Hematopoietic multipotent progenitor cell treated with erythropoietin and hydrocortisone succinate and interleukin-3 and kit ligand, for 15 days (in vitro differentiated cells): ENCODE measurements at places on chromosomes 7 and 10.

DNA sequence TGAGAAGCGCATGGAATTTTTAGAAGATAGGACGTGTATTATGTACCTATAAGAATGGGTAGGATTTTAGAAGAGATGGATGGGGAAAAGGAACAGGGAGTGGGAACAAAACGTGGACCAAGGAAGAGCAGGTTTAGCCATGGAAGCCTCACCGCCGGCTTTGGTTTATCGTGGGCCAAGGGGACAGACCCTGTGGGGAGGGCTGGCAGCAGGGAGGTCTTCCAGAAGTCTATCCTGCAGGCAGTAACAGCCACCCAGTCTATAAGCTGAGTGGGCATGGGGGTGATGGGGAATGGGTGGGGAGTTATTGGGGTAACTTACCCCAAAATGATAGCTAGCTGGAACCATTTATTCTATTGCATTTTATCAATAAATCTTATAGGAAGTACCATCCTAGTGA, 44.9 kb downstream of the IKZF1 start:
- no peak for DNase-seq

DNA sequence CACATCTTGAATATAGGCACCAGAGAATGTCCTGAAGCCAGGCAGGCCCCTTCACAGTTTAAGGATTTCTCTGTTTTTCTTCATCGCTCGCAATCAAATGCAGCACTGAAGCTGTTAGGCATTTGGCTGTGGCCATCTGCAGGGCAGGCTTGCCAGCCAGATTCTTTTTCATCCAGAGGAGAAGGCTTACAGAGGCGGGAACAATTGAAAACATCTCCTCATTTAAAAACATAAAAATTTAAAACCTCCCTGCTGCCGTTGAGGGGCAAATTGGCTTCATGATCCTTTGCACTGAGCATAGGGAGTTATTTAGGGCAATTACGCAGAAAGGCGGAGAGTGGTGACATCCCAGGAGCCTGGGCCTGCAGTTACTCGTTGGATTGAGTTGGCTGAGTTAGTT, 500.0 kb downstream of the TYW1 start:
- no peak for DNase-seq

- no peak for DNase-seq
Measured at GRCh38 chr7:122577449-122578003, 121.4 kb downstream of the RNF133 start.

DNA sequence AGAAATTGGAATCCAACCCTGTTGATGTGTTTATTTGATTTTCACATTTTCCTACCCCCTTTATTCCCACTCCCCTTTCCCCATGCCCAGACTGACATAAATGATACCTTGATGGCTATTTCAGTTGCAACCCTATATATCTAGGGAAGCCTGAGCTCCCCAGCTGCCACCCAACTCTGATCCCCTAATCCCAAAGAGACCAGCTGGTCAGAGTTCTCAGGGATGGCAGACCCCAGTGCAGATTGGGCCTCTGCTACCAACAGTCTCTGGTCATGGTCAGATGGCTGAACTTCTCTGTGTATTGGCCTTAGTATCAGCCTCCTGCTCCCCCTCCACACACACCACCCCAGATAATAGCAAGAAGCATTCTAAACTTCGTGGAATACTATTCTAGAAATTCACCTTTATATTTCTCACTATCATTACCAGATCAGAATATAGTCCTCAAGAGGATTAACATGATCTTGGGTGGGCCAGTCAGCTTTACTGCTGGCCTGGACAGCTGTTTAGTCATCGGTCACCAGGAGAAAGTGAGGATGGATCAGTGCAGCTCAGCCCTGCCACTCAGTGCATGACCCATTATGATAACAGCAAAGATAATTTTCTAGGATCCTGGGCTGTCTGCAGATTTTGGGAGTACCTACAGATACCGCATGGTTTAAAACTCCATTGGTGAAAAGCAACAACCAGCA, 24.5 kb upstream of the BTRC start:
- no peak for DNase-seq

DNA sequence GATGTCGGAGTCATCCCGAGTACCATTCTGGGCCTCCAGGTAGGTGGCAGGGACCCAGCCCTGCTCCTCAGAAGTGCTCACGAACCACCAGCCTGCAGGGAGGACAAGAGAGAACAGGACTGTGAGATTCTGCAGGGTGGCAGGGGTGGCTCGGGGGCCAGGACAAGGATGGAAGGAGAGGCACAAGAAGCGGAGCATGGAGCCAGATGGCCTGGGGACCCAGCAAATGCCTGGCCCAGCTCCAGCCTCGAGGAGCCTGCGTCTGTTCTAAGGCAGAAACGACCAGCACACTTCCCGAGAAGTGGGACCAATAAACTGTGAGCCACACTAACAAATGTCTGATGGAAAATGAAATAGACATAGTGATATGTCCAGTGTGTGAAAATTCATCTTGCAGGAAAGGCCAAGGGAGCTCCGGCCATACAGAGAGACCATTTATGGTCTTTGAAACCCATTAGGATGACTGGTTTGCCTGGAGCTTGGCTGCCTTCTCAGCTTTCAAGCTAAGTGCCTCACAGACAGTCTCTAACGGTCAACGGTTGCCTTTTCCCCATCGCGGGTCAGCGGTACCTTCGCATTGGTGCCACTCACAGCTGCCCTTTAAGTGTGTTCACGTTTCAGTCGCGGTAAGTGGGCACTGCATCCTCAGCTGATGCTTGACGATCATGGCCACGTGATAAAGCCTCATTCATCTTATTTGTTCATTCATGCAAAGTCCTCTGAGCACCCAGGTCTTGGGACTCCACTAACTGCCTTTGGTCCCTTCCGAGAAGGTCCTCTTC, 133.8 kb downstream of the NEURL1 start:
- DNase-seq, result no peak

GRCh38 chr7:112634107-112634506, 153.3 kb downstream of the LSMEM1 start:
- no peak for DNase-seq

DNA sequence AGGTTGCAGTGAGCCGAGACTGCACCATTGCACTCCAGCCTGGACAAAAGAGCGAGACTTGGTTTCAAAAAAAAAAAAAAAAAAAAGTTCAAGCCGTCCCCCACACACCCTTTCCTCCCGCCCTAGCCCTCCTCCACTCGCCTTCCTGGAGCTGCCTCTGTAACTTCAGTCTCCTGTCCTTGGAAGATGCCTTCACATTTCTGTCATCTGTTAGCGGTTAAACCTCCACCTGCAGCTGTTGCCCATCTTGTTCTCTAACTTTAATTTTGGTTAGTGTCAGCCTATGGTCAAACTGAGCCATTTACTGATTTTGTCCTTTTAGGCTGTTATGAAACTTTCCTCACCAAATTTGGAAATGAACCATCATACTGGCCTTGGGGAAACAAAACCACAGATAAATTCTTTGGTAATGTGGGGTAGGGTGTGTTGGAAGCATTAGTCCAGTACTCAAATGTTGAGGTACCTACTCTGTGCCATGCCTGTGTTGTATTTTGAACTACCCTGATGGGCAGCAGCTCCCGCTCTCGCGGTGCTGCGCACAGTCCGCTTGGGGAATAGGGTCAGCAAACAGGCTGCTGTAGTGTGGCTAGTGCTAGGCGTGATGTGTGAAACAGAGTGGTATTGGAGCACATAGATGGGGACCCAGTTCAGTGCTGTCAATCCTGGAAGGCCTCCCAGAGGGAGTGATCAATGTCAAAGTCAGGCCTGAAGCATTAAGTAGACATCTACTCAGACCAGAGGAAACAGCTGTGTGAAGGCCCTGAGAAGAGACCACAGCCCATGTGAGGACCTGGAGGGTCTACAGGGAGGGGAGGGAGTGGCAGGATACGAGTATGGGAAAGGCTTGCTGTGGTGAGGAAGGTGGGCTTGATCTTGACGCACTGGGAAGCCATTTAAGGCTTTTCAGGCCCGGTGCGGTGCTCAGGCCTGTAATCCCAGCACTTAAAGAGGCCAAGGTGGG, 26.9 kb downstream of the SFXN4 start:
- DNase-seq, result no peak

DNA sequence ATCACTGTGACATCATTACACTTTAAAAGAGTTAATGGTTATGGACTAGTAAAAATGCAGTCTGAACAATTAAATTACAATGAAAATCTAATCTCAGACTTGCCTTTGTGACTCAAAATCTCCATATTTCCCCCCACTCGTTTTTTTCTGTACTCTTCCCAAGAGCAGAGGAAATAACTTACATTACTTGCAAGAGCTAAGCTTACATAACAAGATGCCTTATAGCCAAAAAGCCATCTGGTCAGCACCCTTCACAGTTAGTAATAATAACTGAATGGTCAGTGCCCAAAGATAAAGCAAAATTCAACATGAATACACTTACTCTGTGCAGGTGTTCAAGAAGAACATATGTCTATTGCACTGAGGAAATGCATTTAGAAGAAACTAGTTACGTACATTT, 1381.5 kb upstream of the CELF2 start:
- no peak for DNase-seq

- DNase-seq, result no peak
Measured at GRCh38 chr10:34906067-34906965, 91.2 kb upstream of the PARD3 start.

DNA sequence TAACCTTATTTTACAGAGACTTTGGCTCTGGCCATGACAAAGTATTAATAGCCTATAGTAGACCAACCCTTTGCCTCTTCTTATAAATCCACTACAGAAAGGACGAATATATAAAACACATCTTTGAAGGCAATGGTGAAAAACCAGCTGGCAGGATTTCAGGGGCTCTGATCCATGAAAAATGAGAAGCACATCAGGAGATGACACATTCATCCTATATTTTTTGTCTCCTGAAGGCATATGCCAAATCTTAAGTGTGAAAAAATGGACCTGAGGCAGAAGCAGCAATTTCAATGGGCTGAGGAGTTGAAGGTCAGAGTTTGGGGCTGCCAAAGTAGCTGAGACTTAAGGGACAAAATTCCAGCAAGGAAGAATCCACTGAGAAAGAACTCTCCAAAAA, 14.4 kb downstream of the RNF216 start:
- no peak for DNase-seq

DNA sequence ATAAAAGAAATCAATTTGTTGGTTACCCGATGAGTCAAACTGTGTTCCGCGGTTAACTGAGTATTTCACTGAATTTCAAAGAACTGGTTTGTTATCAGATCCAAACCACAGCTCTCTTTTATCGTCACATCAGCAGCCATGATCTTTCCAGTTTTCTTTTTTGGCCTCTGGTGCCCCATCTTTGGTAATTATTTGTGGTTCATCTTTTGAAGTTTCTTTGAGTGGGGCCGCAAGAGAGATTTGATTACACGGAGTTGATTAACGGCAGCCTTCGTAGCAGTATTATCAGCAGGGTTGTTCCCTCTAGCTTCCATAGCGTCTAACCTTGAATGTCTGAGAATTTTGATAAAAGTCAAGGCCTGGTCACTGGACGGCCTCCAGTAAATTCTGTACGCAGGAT, 154.9 kb upstream of the TNRC18 start:
- no peak for DNase-seq

DNA sequence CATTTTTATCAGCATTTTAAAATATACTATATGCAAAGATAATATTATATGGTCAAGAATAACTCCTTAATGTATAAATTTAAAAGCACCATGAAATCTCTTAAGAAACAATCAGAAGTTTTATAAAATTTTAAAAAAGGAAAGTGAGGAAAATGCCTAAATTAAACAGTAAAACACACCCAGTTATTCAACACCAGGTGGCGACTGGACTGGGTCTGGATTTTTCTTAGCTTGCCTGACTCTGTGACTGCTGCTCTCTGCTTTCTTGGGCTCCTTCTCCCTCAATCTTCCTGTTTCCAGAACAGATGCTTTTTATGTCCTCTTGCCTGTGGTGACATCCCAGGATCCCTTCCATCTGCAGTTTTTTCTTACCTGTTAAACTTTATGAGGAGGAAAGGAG, 200.3 kb downstream of the BICC1 start:
- DNase-seq, result no peak

GRCh38 chr7:80619741-80620140, 18.7 kb upstream of the CD36 start:
- DNase-seq, result no peak

DNA sequence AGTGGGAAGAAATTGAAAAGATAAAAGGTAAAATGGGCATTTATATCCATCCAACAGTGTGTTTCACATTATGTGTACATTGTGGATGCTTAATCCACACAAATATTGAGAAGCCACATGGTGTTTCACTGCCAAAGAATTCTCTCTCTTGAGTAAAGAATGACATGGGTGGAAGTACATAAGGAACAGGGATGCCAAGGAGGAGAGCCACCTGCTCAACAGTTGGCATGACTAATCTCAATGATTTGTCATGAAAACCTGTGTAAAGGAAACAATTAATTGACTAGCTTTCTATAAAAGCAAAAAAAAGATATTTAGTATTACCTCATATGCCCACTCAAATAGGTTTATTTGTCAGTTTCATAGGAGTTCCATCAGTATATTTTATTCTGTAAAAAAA, 43.1 kb downstream of the MAGI2 start:
- DNase-seq, result no peak

DNA sequence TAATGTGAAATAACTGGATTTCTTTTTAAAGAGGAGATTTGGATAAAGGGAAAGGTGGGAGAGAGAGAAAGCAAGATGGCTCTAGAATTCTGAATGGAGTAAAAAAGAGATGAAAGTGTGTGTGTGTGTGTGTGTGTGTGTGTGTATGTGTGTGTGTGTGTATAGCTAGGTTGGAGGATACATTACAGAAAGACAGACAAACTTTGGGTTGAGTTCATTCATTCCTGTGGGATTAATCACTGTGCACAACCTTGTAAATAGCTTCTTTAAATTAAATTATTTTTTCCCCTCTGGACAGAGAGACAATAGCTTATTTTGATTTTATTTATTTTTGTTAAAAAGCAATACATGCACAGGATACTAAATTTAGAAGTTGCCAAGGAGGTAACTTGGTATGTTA, 7.5 kb downstream of the ASB4 start:
- no peak for DNase-seq

- DNase-seq, result no peak
Measured at GRCh38 chr10:22483132-22483531, 137.8 kb downstream of the SPAG6 start.

GRCh38 chr7:75534727-75535307, 42.7 kb downstream of the SPDYE5 start:
- DNase-seq, result no peak

GRCh38 chr10:14162629-14163344, 167.9 kb downstream of the FRMD4A start:
- DNase-seq, result no peak

DNA sequence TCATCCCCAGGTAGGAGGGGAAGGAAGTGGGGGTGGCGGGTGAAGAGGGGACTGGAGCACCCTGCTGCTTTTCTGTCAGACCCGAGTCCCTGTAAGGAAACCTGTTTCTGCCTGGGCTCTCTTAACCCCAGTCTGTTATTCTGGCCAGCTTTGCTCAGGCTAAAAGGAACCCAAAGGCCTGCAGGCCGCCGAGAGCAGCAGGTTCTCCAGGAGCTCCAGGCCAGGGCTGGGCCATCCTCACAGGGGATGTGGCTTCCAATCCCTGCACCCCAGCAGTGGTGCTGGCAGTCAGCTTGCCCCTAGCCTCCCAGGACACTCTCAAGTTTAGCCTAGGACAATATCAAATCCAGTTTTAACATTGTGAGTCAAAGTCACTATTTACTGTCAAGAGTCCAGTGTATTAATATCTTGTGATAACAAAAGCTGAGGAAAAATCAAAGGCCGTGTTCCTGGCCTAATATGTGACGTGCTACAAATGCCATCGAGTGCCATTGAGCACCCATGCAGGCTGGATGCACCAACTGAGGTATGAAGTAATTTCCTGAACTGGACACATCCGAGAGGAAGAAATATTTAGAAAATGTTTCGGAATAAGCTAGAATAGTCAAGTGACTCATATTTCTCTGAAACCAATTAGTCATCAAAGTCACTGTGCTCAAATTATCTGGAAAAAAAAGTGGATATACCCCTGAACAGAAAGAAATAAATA, 7.0 kb downstream of the PKD1L1 start:
- DNase-seq, result no peak

- no peak for DNase-seq
Measured at GRCh38 chr10:336247-336646, 201.0 kb downstream of the ZMYND11 start.
